Activated CD4-positive, alpha-beta T cell treated with anti-CD3 and anti-CD28 coated beads, Interleukin-10, Interleukin-2, amounts not matched to agents 100 ng/mL and 50 ng/mL, durations not matched to agents 16 hours and 8 hours (primary cell): ENCODE measurements at places on chromosomes 2 and 18.

GRCh38 chr2:39938035-39938835, 159.2 kb upstream of the THUMPD2 start:
- DNase-seq, result peak; percentile 69

DNA sequence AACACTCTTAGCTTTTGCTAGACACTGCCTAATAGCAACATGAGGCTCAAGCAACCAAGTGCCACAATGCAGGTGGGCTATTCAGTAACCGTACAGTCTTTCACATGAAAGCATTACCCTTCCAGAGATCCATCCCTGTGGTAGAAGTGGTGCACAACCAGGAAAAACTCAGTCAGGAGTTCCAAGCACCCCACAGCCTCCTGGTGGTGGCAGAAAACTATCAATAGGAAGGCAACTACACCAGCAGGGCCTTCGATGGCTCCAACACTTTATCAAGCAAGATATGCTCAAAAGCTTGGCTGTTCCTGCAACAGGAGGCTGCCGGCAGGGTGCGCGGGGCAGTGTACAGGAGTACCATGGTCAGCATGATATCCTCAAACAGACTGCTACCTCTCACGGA, 176.1 kb upstream of the DLGAP1 start:
- DNase-seq, result no peak

DNA sequence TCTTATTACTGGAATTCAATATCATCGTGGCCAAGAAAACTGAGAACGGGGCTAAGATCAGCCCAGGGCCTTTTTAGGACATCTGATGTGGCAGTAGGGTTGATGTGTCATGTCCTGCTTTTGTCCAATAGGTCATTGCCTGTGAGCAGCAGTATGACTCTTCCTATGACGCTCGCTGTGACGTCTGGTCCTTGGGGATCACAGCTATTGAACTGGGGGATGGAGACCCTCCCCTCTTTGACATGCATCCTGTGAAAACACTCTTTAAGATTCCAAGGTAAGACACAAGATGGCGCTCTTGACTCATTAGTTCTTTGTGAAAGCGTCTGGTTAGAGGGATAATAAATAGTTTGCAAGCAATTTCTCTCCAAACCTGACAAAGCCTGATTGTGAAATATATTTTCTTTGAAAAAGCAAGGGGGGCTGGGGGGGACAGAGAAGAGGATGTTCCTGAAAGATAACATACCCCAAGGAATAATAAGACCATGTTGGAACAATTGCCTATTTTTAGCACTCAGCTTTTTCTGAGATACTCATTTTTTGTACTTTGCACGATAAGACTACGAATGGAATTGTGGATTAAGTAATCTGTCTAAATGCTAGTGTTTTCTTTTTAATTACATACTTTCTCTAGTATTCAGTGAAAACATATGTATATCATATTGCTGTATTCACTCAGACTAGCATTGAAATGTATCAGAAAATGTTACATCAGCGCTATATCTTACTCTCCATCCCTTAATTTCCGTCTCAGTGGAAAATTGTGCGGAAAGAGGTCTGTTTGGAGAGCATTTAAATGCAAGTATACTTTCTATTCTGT, 58.1 kb downstream of the MYO3B start:
- peak; percentile 51 for DNase-seq

GRCh38 chr2:241195506-241196130, 7.1 kb downstream of the ANO7 start:
- no peak for DNase-seq

DNA sequence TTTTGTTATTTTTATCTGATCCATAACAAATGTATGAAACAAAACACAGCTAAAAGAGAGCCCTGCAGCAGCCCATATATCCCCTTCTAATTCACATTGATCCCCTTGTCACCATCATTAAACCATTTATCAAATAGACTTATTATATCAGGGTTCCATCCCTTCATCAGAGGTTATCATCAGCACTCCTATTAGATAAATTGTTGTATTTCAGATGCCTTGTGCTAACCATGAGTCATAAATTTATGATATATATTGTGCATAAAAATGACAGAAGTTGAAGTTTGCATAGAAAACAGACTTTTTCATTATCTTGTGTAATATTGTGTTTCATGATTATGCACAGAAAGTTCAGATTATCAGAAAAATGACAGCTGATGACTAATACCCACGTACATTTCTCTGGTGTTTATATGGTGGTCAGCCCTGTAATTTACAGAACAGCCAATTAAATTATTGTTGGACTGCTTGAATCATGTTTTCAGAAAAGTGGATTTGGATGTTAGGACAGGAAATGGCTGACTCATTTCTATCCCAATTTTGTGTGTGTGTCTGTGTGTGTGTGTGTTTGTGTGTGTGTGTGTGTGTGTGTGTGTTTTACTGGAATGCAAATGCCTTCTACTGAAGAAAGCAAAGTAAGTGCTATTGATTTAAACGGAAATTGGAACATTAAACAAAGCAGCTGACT, 80.9 kb downstream of the PPP1R1C start:
- peak; percentile 0 for DNase-seq

GRCh38 chr2:149732001-149732685, 144.6 kb upstream of the MMADHC start:
- DNase-seq, result no peak

DNA sequence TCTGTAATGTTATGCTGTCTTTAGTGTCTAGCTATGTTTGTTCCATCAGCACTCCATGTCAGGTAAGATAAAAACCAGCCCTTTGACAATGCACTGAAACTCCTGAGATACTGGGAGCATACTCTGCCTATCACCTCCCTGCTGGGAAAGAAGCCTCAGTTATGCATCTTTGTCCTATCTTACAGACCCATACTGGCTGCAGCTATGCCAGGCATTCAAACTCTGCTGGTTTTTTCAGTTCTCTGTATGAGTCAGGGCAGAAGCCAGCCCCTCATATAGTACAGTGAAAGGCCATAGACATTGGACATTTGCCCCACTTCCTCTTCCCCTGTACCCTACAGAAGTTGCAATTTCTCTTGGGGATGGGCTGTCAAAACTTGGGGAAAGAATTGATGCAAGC, 181.1 kb upstream of the RGPD4 start:
- no peak for DNase-seq

GRCh38 chr2:114083717-114084387, 194.0 kb downstream of the ACTR3 start:
- peak; percentile 32 for DNase-seq

DNA sequence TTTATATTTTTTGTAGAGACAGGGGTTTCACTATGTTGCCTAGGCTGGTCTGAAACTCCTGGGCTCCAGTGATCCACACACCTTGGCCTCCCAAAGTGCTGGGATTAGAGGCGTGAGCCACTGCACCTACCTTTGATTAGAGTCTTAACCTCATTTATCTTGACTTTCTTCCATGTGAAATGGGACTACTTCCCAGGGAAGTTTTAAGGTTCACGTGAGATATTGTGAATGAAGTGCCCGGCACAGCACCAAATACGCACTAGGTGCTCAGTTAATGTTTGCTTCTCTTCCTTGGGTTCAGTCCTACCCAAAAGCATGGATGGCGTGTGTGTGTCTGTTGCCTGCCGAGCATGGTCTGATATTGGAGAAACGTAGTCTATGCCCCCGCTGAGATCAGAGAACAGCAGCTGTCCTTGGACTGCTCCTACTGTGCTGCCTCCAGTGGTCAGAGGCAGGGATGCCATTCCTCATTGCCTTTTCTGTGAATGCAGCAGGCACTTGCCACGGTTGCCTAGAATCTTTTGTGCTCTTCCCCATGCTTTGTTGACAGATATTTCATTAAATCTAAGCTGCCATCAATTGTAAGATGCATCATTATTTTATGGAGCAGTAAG, 12.3 kb upstream of the TFCP2L1 start:
- DNase-seq, result no peak

- DNase-seq, result no peak
Measured at GRCh38 chr2:26552641-26553374, 74.9 kb upstream of the OTOF start.

GRCh38 chr18:37962316-37962966, 396.8 kb upstream of the CELF4 start:
- no peak for DNase-seq

GRCh38 chr2:101396316-101396717, 9.0 kb upstream of the CREG2 start:
- DNase-seq, result peak; percentile 56

GRCh38 chr2:175187378-175187777, 5.9 kb upstream of the ATP5MC3 start:
- peak; percentile 33 for DNase-seq

- no peak for DNase-seq
Measured at GRCh38 chr2:67599561-67599960, 202.4 kb downstream of the ETAA1 start.

- no peak for DNase-seq
Measured at GRCh38 chr2:239103125-239104098, 255.5 kb downstream of the TWIST2 start.

DNA sequence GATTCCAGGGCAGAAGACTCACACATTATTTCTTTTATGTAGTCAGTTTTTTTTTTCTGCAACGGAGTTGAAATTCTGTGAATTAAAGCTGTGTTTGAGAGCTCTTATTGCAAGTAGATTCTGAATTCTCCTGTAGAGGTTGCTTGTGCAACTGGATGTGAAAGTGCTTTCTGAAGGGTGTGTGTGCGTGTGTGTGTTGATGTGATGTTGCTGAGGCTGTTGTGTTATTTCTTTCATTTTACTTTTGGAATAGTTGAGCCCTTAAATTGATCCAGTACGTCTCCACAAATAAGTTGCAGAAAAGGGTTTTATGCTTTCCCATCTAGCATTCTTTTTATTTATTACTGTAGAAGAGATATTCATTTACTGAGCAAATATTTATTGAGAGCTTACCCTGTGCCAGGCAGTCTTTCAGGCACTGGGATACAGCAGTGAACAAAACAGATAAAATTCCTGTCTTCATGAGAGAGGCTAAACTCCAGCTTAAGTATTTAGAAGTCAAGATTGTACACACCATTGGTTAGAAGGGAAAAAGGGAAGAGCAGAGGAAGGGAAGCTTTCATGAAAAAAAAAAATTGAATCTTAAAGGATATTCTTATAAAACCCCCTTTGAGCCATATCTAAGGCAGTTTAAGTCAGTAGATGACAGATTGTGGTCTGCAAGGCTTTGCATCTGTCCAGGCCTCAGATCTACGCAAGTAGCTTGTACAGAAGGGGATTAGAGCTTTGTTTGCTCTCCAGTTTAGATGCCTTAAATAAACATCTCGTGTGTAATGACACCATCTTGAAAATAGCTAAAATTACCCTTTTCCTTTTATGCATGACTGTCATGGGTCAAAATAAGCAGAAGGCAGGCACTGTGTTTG, 58.2 kb downstream of the MYO1B start:
- no peak for DNase-seq

DNA sequence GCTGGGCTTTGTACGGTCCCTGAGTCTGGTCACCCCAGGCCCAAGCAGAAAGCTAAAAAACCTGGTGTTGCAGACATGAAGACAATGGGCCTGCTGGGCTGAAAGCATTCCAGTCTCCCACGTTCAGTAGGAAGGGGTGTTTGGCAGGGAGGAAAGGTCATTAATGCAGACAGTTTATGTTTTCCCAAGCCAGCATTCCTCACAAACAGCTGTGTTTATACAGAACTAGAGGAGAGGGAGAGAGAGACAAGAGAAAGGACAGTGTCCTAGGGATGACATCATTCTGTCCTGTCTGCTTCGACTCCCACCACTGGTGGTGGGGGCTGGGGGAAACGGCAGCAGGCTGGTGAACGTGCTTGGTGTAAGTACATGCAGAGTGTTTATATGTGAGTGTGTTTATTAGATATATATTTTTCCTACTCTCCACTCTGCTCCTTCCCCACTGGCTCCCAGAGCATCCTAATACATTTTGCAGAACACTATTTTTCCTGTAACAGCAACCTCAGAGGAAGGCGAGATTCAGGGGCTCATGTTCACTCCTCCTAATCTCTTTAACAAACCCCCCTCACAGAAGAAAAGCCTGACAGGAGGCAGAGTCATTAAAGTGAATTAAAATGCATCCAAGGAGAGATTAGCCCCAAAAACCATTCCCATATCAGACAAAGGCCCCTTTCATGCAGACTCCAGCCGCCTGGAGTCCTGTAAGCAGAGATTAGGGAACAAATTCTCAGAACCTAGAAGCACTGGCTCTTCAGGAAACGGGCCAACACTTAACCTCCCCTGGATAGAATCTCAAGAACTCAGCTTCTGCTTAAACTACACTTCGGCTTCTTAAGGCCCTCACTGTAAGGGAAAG, 380.4 kb downstream of the TNS1 start:
- DNase-seq, result no peak

GRCh38 chr2:59804732-59805131, 748.7 kb downstream of the BCL11A start:
- DNase-seq, result no peak

GRCh38 chr2:120829633-120830025, 94.0 kb downstream of the GLI2 start:
- DNase-seq, result no peak

GRCh38 chr18:49844903-49845302, 31.6 kb upstream of the ACAA2 start:
- no peak for DNase-seq

GRCh38 chr2:69007603-69008002, 5.4 kb upstream of the ANTXR1 start:
- no peak for DNase-seq

DNA sequence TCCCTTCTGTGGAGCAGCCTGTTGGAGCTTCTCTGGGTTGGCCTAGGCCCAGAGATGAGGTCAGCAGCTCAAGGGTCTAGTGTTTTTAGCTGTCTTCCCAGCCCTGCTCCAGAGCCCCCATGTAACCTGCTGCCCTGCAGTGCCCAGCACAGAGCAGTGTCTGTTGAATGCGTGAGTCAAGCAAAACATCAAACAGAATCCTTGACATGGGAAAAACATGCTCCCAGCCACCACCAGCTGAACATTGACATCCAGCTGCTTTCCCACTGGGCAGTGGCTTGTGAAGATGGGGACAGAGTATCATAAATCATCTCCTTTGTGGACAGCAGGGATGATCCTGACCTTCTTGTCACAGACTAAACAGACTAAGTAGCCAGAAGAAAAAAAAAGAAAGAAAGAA, 22.6 kb downstream of the IMPA2 start:
- DNase-seq, result no peak

GRCh38 chr2:228545748-228546145, 364.3 kb upstream of the SPHKAP start:
- DNase-seq, result no peak

GRCh38 chr18:22207021-22207758, 37.8 kb downstream of the GATA6 start:
- no peak for DNase-seq

DNA sequence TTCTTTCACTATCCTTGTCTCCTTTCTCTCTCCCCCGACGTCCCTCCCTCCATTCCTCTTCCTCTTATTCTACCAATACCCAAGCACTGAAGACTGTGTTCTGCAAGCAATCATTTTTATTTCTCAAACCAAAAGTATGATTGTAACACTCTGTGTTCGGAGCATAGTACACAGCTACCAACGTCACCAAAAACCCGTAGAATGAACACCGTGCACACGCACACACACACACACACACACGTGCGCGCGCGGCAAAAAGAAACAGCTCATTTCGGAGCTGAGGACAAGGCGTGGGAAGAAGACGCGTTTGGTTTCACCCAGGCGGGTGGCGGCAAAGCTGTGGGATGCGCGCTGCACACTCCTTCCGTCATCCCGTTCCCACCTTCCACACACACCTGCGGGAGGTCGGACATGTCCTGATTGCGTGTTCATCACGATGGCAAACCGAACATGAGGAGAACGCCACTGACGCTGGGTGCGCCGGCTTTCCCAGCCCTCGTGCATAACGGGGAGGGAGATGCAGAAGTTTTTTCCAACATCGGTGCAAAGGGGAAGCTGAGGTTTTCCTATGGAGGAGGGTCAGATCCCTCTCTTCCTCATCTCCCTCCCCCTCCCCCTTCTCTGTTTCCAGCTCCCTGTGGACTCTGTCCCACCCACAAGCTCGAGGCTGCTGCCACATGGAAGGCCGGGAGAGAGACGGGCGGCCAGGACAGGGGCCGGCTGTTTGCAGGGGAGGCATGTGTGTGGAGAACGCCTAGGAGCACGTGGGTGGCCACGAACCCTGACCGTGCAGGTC, 20.4 kb downstream of the MBP start:
- no peak for DNase-seq
